Naive thymus-derived CD8-positive, alpha-beta T cell (primary cell): ENCODE measurements at places on chromosomes 4 and X. TPM values are rescaled to one million over a fixed set of nuclear protein-coding genes. Genes with fewer than 3 reads are reported as not detected.

GRCh38 chr4:6264225-6264540 is 5.5 kb upstream of the WFS1 start:
- DNase-seq = peak; percentile 25
- H3K36me3 ChIP-seq = no peaks in the 10 kb centered on the region
- no peak overlapping the region for H3K4me3 ChIP-seq
- H3K27ac ChIP-seq = no peak overlapping the region

DNA sequence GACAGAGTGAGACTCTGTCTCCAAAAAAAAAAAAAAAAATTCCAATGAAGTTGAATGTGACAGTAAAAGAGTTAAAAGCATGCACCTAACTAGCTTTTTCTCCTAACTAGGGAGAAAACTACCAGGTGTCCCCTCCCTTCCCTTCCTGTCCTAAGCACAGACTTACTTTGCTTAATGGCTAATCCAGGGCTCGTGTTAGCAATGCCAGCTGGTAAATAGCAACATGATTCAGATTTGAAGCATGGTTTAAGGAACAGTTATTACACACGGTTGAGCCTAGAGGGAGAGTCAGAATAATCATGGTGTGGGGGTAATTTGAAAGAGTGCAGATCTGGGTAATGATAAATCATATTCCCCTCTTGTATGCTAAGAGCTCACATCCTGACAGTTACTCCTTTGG is 338.3 kb downstream of the STIM2 start:
- H3K4me3 ChIP-seq = no peak overlapping the region
- H3K27me3 ChIP-seq = no peaks in the 10 kb centered on the region
- no peak for DNase-seq
- H3K36me3 ChIP-seq = no peaks in the 10 kb centered on the region

GRCh38 chrX:23497919-23498318 is 163.3 kb downstream of the PTCHD1 start:
- no peak for DNase-seq
- no peak overlapping the region for H3K27ac ChIP-seq
- H3K4me3 ChIP-seq = no peak overlapping the region
- no peaks in the 10 kb centered on the region for H3K4me1 ChIP-seq

GRCh38 chr4:150217192-150217591 is 138.9 kb downstream of the DCLK2 start:
- no peaks in the 10 kb centered on the region for H3K4me1 ChIP-seq
- H3K36me3 ChIP-seq = no peaks in the 10 kb centered on the region
- H3K27ac ChIP-seq = no peak overlapping the region
- H3K27me3 ChIP-seq = no peaks in the 10 kb centered on the region

- H3K4me3 ChIP-seq = no peak overlapping the region
- H3K36me3 ChIP-seq = no peaks in the 10 kb centered on the region
- DNase-seq = no peak
- H3K27me3 ChIP-seq = peaks cover 32% of the 10 kb centered on the region
- no peaks in the 10 kb centered on the region for H3K4me1 ChIP-seq
- no peak overlapping the region for H3K27ac ChIP-seq
Measured at GRCh38 chr4:53688186-53688790, 97.0 kb upstream of the LNX1 start.

DNA sequence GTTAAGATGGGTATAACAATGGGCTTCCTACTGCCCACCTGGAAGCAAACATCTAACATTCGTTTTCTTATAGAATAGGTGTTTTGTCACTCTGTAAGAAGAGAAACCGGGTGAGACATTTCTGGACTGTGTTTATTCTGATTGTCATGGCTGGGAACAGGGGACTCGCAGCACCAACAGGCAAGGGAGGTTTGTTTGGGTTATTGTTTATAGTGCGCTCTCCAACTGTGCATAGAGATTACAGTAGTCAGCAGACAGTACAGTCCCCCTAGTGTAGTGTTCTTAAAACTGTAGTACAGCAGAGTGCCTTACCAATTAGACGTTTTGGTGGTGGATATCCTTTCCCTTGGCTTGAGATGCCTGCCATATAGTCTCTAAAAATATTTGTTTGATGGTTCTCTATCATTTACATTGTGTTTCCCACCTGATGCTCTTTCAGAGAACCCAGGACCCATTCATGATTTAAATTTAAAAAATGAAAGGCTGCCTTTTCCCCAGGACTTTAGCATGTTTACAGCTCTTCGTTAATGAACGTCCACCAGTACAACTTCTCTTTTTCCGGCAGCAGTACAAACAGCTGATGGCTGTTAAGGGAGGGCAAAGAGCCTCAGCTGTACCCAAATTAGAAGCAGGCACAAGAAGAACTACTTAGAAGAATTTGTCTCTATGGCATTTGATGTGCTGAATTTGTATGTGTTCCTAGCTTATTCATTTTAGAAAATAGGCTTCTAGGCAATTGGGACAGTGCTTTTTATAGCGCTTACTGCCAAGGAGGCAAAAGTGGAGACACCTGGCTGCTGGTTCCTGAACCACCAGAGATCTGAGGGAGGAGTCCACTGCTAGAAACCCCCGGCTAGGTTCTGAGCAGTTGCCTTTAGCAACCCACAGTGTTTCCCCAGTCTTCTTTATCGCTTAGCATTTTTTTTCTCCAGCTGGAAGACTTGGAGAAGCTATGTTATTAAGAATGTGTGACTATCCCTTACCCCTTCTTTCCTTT is 1.0 kb upstream of the RNF150 start:
- peak overlapping the region; percentile 88 for H3K4me3 ChIP-seq
- peaks cover 52% of the 10 kb centered on the region for H3K27me3 ChIP-seq
- DNase-seq = no peak
- no peak overlapping the region for H3K27ac ChIP-seq

GRCh38 chr4:7530932-7531639 is 96.4 kb upstream of the PSAPL1 start:
- peaks cover 1% of the 10 kb centered on the region for H3K36me3 ChIP-seq
- H3K4me3 ChIP-seq = no peak overlapping the region
- no peak for DNase-seq
- H3K4me1 ChIP-seq = no peaks in the 10 kb centered on the region
- peaks cover 2% of the 10 kb centered on the region for H3K27me3 ChIP-seq
- no peak overlapping the region for H3K27ac ChIP-seq

DNA sequence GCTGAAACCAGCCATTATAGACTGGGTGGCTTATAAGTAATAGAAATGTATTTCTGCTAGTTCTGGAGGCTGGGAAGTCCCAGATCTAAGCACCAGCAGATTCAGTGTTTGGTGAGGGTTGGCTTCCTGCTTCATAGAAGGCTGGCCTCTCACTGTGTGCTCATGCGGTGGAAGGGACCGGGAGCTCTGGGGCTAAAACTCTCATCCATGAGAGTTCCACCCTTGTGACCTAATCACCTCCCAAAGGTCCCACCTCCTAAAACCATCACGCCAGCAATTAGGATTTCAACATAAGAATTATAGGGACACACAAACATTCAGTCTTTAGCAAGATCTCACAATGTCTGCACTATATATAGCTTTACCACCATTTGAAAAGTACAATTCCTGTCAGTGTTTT is 215.2 kb downstream of the CBR4 start:
- H3K4me1 ChIP-seq = no peaks in the 10 kb centered on the region
- H3K36me3 ChIP-seq = no peaks in the 10 kb centered on the region
- H3K27ac ChIP-seq = no peak overlapping the region
- no peak for DNase-seq
- H3K4me3 ChIP-seq = no peak overlapping the region

- no peak overlapping the region for H3K27ac ChIP-seq
- H3K27me3 ChIP-seq = peaks cover 36% of the 10 kb centered on the region
- no peak for DNase-seq
- no peak overlapping the region for H3K4me3 ChIP-seq
- no peaks in the 10 kb centered on the region for H3K4me1 ChIP-seq
Measured at GRCh38 chr4:3697033-3697432, 69.2 kb upstream of the ADRA2C start.

DNA sequence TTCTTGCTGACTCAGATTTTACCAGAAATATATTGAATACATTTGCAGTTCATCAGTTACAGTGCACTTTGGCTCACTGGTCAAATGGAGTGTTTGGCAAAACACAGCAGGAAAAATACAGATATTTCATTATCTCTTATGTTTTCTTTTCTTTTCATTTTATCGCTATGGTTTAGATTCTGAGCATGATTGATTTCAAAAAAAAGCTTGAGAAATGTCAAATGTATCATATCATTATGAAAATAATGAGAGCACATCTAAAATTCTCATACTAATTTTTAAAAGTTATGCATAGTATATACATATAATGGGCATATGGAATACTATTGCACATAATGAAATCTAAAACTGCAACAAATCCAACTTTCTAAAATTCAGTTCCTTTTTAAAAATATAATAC is 593.8 kb upstream of the PCDH7 start:
- H3K27ac ChIP-seq = no peak overlapping the region
- H3K27me3 ChIP-seq = no peaks in the 10 kb centered on the region
- H3K4me1 ChIP-seq = no peaks in the 10 kb centered on the region
- H3K36me3 ChIP-seq = no peaks in the 10 kb centered on the region

DNA sequence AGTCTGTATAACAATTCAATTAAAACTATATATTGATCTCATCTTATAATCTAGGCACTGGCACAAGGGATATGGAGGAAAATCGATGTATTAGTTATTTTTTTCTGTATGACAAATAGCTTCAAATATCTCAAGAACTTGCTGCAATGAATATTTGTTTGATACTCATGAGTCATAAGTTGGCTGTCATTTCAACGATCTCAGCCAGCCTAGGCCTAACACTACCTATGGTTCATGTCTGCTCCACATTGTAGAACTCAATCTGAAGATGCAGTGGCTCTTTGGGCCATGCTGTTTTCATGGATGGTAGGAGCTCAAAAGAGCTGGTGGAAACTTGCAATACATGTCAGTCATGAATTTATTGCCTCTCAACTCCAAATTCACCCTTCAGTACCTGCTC is 44.7 kb downstream of the MAGEB17 start:
- H3K4me1 ChIP-seq = no peaks in the 10 kb centered on the region
- DNase-seq = no peak
- H3K4me3 ChIP-seq = no peak overlapping the region

GRCh38 chr4:155952501-155952901 is 1.2 kb downstream of the CTSO start:
- peak overlapping the region; percentile 48 for H3K4me3 ChIP-seq
- peaks cover 29% of the 10 kb centered on the region for H3K4me1 ChIP-seq
- peaks cover 3% of the 10 kb centered on the region for H3K36me3 ChIP-seq
- peaks cover 3% of the 10 kb centered on the region for H3K27me3 ChIP-seq
- H3K27ac ChIP-seq = no peak overlapping the region
- no peak for DNase-seq

GRCh38 chr4:107194005-107194404 is 157.9 kb upstream of the DKK2 start:
- H3K36me3 ChIP-seq = no peaks in the 10 kb centered on the region
- H3K27me3 ChIP-seq = peaks cover 10% of the 10 kb centered on the region
- no peaks in the 10 kb centered on the region for H3K4me1 ChIP-seq
- H3K4me3 ChIP-seq = no peak overlapping the region
- no peak for DNase-seq
- no peak overlapping the region for H3K27ac ChIP-seq

GRCh38 chr4:94406668-94407437 is 44.9 kb upstream of the PDLIM5 start:
- H3K27ac ChIP-seq = no peak overlapping the region
- peak; percentile 20 for DNase-seq
- H3K4me3 ChIP-seq = no peak overlapping the region
- H3K36me3 ChIP-seq = no peaks in the 10 kb centered on the region
- no peaks in the 10 kb centered on the region for H3K27me3 ChIP-seq

DNA sequence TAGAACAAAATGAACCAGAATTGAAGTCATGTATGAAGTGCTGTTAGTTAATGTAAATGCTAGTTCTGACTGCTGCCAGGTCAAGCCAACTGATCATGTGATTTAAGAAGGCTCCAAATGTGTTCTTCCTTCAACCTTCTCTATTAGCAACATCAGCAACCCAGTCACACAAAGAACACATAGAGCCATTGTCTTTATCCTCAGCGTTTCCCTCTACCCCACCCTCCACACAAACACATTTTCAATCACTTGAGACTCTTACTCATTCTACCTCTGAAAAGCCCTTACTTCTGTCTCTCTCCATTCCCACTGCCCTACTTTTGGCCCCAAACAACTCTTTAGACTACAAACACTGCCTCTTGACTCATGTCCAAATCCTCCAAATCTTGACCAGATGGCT is 89.7 kb upstream of the KDR start:
- H3K36me3 ChIP-seq = no peaks in the 10 kb centered on the region
- H3K4me3 ChIP-seq = no peak overlapping the region
- no peak overlapping the region for H3K27ac ChIP-seq
- H3K4me1 ChIP-seq = no peaks in the 10 kb centered on the region

- no peak overlapping the region for H3K4me3 ChIP-seq
- peaks cover 49% of the 10 kb centered on the region for H3K27me3 ChIP-seq
- no peaks in the 10 kb centered on the region for H3K4me1 ChIP-seq
- DNase-seq = no peak
- H3K27ac ChIP-seq = no peak overlapping the region
Measured at GRCh38 chr4:6222761-6223292, 22.5 kb upstream of the JAKMIP1 start.

DNA sequence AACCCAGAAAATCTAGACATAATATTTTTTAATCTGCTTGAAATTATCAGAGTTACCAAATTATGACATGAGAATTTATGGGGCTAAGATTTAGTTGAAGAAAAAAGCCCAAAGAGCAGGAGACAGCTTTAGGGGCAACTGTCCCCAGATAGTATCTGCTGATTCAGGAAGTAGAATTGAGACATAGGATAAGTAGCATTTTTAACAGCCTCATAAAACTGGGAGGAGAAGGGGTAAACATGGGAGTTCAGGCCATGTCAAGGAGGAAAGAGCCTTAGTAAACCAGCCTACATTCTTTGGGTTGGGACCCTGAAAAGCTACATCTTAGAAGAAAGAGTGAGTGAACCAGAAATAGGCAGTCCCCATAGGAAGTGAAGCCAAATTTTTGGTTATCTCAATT is 9.7 kb upstream of the RAB28 start:
- no peak for DNase-seq
- H3K27me3 ChIP-seq = peaks cover 19% of the 10 kb centered on the region
- no peak overlapping the region for H3K27ac ChIP-seq
- H3K4me1 ChIP-seq = no peaks in the 10 kb centered on the region

- H3K27ac ChIP-seq = peak overlapping the region; percentile 90
- peak; percentile 32 for DNase-seq
- peak overlapping the region; percentile 91 for H3K4me3 ChIP-seq
- no peaks in the 10 kb centered on the region for H3K27me3 ChIP-seq
Measured at GRCh38 chrX:49273181-49273727, 3.7 kb downstream of the PPP1R3F start.

DNA sequence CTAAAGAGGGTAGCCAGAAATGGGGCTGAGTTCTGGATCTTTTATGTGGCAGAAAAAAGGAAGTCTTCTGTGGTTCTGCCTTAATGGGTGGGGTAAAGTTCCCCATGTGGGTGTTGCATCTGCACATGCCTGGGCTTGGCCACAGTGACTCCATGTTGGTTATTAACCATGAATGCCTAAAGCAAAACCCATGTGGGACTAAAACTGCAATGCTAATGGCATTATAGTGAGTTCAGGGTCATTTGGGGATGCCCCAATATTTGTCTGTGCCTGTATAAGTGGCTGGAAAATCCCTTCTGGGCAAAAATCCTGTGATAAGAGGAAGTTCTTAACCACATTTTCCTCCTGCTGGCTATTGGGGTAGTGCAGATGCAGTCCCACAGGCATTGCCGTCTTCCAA is 857.4 kb downstream of the FAT4 start:
- H3K27me3 ChIP-seq = no peaks in the 10 kb centered on the region
- no peaks in the 10 kb centered on the region for H3K4me1 ChIP-seq
- H3K4me3 ChIP-seq = no peak overlapping the region

The ARX gene
- not detected for polyA plus RNA-seq

The GPRIN3 gene
- 3.4 TPM for polyA plus RNA-seq

The CCNI gene
- 304 TPM for polyA plus RNA-seq

The NPY2R gene
- not detected for polyA plus RNA-seq

The GC gene
- not detected for polyA plus RNA-seq

The PTPN13 gene
- not detected for polyA plus RNA-seq
